ENCODE measurements at places on chromosomes 6 and 20.
A peak's percentile ranks its signal among the peaks of the same experiment; 100 is the strongest.

DNA sequence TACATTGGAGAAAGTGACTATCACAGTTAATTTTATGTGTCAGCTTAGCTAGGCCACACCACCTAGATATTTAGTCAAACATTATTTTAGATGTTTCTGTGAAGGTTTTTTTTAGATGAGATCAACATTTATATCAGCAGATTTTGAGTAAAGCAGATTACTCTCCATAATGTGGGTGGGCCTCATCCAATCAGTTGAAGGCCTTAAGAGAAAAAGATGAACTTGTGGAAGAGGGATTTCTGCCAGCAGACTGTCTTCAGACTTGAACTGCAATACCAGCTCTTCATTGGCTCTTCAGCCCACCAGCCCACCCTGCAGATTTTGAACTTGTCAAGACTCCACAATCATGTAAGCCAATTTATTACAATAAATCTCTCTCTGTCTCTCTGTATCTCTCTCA is 25.1 kb upstream of the FBXO30 start:
- no peak for DNase-seq

DNA sequence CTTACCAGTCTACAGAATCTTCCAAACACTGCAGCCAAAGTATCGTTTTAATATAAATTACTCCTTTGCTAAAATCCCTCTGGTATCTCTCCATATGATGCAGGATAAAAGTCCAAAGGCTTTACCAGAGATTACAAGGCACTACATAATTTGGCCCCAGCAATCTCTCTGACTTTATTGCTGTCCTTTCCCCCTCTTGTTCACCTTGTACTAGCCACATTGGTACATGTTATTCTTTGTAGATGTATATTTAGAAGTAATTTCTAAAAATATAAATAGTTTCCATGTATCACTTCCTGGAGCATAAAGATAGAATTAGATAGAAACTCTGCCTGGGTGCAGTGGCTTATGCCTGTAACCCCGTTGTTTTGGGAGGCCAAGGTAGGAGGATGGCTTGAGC is 28.7 kb upstream of the FAM83B start:
- DNase-seq = no peak

GRCh38 chr6:46015119-46015968 is at the start of gene CLIC5:
TSS of gene CLIC5 (minus strand) at chr6:46015860. CDS start at chr6:46015542, 318 bp downstream.
- DNase-seq = no peak

DNA sequence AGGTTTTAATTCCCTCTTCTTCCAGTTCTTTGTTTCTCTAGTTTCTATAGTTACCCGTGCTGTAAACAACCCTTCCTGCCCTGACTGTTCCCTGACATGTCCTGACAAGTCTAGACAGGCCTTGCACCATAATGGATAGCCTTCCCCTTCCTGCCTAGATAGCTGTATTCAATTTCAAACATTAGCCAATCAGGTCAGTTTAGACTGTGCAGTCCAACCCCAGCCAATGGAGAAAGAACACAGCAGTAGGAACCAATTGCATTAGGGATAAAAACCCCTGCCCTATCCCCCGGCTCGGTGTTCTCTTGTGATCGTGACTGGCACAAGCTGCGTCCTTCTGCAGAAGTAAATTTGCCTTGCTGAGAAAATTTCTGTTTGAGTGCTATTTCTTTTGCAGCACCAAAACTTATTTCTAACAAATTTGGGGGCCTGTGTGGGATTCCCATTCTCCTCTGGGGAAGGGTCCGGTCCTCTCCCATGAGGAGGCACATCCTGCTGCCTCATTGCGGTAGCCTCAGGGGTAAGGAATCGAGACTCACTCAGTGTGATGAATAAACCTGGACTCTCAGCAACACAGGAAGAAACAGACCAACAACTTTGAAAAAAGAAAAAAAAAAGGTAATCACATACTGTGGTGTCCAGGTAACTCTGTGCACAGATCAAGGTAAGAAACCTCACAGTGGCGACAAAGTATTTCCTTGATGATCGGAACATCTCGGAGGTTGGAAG is 248.7 kb upstream of the ECI2 start:
- no peak for DNase-seq

- DNase-seq = no peak
Observed at GRCh38 chr20:5630071-5630470, 120.1 kb upstream of the SHLD1 start.

- no peak for DNase-seq
Observed at GRCh38 chr20:12068121-12068520, 150.4 kb downstream of the BTBD3 start.

GRCh38 chr20:49999329-49999728 is 16.5 kb downstream of the SNAI1 start:
- DNase-seq = peak; percentile 31

GRCh38 chr6:32603888-32604287 is 14.2 kb upstream of the HLA-DRB1 start:
- peak; percentile 37 for DNase-seq

- DNase-seq = no peak
Observed at GRCh38 chr6:53009056-53009455, 14.0 kb upstream of the GSTA4 start.

DNA sequence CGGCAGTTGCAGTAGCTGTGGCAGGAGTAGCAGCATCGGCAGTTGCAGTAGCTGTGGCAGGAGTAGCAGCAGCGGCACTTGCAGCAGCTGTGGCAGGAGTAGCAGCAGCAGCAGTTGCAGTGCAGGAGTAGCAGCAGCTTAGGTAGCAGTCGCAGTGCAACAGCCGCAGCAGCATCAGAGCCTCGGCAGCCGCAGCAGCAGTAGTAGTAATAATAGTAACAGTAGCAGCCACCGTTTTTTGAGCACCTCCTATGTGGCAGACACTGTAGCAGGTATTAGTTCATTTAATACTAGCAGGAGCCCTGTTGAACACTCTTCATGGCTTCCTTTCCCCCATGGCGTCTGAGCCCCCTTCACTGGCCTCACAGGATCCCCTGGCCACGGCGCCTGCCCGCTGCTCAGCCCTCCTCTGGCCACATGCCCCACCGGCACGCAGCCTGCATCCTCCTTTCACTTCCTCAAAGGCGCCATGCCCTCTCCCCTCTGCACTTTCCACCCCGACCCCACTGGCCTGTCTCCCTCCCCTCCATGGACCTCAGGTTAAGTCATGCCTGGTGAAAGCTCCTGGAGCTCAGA is 19.1 kb upstream of the IRF4 start:
- peak; percentile 62 for DNase-seq

DNA sequence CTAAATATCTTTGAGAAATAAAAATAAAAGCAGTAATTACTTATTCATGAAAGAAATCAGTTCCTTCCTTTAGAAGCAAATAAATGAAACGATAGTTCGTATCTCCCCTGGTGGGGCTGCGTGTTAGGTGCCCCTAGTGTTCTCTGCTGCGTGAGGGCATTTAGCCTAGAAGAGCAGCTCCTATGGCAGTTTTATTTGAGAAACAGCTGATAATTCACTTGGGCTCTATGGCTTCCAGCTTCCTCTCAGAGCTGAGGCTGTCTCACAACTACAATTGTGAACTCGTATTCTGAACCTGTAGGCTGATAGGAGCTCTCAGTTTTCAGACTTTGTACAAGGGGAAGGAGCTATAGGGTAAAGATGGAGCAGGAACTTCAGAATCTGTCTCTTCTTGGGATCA is 540.0 kb upstream of the MAP3K7 start:
- DNase-seq = no peak

DNA sequence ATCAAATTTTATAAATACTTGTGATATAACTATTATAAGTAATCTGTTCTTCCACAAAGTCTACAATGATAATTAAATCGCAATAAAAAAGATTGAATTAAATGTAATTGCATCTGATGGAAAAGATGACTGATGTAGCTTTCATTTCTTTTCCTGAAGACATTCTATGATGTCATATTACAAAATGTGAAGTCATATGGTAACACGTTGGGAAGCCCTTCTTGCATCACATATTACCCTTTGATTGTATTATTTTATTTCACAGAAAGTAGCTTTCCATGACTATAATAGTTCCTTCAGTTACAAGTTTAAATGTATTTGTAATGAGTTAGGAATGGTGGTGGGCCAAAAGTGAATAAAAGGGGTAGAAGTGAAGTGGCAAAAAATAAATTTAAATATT is 19.0 kb upstream of the OR2B2 start:
- DNase-seq = no peak

GRCh38 chr6:143490244-143490643 is 21.3 kb downstream of the FUCA2 start:
- DNase-seq = no peak

GRCh38 chr20:37249304-37249703 is 12.3 kb downstream of the GHRH start:
- no peak for DNase-seq

GRCh38 chr6:34247481-34248197 is 1.2 kb downstream of the SMIM29 start:
- peak; percentile 40 for DNase-seq

GRCh38 chr6:126388104-126388598 is 48.2 kb downstream of the CENPW start:
- DNase-seq = no peak

GRCh38 chr6:74971633-74972032 is 234.2 kb downstream of the COL12A1 start:
- no peak for DNase-seq

- DNase-seq = no peak
Observed at GRCh38 chr6:70524721-70525286, 41.9 kb upstream of the SDHAF4 start.

- no peak for DNase-seq
Observed at GRCh38 chr20:49969946-49970345, 12.8 kb upstream of the SNAI1 start.

DNA sequence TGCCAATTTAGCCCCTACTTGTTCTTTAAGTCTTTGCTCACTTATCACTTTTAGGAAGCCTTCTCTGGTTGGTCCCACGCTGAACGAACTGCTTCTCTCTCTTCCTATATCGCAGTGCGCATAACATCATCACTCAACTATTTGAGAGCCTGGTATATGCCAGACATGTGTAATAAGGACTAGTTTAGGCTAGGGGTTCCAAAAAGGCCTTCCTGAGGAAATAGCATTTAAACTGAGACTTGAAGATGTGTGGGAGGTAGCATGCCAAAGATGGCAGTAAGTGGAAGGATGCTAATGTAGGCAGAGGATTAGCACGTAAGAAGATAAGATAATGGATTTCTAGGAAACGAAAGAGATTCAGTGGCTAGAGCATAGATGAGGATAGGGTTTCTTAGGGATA is 4.8 kb downstream of the CCDC28A start:
- no peak for DNase-seq

DNA sequence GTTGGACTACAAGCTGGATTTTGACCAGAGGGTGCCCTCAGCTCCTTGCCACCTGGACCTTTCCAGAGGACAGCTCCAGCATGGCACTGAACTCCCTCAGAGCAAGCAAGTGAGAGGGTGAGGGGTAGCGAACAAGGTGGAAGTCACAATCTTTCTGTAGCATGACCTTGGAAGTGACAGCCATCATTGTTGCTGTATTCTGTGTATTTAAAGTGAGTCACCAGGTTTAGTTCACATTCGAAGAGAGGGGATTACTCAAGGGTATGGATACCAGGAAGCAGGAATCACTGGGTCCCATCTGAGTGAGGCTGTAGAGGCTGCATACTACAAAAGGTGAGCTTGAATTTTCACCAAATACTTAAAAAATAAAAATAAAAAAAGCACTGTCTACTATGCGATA is 280.0 kb upstream of the SPTLC3 start:
- DNase-seq = no peak

- no peak for DNase-seq
Observed at GRCh38 chr6:34357937-34358336, 34.5 kb downstream of the NUDT3 start.

- DNase-seq = no peak
Observed at GRCh38 chr6:125392682-125393081, 90.9 kb upstream of the HDDC2 start.

GRCh38 chr6:157188213-157188612 is 135.1 kb downstream of the TMEM242 start:
- no peak for DNase-seq

Measured in NAMALWA (cell line).